ENCODE measurements at places on chromosomes 12 and 14.

- no peak for DNase-seq
Measured at GRCh38 chr12:19654650-19655376, 215.5 kb downstream of the AEBP2 start.

GRCh38 chr14:31716208-31716607 is 155.0 kb downstream of the NUBPL start:
- no peak for DNase-seq

DNA sequence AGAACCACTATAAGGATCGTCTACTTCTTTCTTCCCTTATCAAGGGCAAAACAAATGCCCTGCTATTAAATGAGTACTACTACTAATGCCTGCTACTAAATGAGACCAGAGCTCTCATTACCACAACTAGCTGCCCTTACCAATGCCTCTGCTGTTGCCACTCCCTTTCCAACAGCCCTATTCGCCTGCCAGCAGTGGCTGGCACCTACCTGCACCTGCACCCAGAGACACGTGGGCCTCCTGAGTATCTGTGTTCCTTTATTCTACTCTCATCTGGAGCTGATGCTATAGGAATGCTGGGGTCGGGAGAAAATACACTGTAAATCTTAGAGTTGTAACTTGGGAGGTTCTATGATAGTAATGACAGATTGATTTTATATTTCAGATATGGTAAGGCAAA is 174.7 kb downstream of the SLC2A13 start:
- no peak for DNase-seq

- DNase-seq = no peak
Measured at GRCh38 chr12:108840605-108841332, 16.6 kb downstream of the SSH1 start.

GRCh38 chr12:106267535-106267934 is 19.7 kb upstream of the CKAP4 start:
- DNase-seq = no peak

DNA sequence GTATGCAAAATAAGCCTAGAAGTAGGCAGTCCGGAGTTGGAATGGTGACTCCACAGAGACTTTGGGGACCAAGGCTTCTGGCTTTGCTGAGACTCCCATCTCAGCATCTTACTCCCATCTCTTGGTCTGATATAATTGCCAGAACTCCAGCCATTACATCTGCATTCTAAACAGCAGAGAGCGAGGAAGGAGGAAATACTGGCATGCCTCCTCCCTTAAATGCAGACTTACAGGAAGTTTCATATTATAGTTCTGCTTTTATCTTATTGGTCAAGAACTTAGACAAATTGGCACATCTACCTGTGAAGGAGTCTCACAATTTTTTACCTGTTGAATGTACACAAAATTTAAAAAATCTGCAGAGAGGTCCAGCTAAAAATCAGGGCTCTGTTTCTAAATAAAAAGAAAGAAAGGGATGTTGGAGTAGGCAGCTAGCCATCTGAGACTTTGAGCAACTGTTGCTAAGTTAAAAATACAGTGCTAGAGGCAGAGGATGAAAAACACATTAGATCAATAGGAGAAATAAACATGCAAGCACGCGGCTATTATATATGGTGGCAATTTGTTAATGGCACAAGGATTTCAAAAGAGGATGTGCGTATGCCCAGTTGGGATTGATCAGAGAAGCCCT is 209.9 kb upstream of the HMGA2 start:
- no peak for DNase-seq

GRCh38 chr14:94109915-94110250 is 653 bp upstream of the IFI27 start:
- DNase-seq = no peak

- no peak for DNase-seq
Measured at GRCh38 chr12:53094394-53094787, 3.1 kb upstream of the IGFBP6 start.

DNA sequence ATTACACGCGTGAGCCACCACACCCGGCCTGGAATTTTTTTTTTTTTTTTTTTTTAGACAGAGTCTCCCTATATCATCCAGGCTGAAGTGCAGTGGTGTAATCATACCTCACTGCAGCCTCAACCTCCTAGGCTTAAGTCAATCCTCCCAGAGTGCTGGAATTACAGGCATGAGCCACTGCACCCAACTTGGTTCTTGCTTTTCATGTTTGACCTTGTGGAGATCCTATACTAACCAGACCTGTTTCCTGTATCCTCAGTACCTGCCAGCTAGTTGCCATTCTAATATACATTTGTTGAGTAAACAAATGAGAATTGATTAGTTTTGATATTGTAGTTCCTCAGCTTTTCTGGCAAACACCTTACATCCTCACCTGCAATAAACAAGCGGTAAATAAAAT is 3.2 kb upstream of the VSIG10 start:
- DNase-seq = no peak

DNA sequence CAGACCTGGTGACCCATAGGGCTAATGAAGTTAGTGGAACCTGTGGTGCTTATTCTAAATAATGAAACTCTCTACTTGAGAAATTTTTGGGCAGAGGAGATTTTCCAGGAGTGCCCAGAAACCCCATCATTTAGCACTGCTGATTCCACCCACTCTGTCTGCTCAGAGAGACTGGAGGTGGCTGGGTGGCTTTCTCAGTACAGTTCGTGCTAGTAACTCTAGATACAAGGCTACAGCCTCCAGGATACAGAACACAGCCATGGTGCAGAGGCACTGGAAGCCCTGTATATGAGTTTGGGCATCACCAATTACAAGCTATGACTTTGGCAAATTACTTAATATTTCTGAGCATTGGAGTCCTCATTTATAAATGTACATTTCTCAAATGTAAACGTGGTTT is 32.4 kb downstream of the CCDC177 start:
- no peak for DNase-seq

- DNase-seq = no peak
Measured at GRCh38 chr14:33275879-33276278, 337.2 kb downstream of the NPAS3 start.

DNA sequence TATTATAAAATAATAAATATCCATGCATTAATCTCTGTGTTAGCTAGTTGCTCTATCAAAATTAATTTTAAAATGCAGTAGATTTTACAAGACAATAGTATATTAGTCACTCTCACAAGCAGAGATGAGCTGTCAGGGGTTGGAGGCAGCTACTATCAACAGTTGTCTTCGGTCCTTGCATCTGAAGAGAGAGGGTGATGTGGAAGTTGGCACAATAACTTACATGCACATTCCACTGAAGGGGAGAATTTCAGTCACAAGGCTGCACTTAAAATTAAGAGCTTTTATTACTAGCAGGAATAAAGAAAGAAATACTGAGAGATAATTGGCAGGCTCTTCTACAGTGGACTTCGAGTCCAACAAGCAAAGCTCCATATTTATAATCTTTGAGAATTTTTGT is 166.9 kb upstream of the DCN start:
- DNase-seq = no peak

DNA sequence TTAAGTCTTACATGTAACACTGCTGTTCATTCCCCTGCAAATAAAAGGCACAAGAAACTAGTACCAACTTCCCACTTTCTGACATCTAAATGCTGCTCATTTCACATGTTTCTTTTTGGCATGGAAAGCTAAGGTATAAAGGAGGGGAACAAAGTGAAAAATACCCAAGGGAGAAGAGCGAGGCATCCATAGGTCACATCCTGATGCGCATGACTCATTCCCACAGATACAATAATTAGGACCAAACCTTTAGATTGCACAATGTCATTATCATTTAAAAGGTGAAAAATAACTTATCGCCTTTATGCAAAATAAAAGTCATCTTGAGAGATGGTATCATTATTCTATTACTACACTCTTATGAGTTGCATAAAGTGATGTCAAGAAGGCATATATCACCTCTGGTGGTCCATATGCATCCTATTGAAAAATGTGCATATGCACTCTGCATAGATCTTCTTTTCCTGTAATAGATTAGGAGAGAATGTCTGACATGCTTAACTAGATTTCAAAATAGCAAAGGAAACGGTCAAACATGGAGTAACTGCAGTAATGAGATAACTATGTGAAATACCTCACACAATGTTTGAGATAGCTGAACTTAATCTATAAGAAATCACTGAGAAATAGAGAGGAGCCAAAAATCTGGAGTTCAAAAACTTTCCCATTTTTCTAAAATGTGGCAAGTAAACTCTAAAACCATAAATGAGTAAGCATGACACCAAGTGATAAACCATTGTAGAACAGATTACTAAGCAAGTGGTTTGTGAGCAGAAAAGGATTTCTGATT is 382.5 kb upstream of the TMTC1 start:
- DNase-seq = no peak

GRCh38 chr12:95191060-95191696 is 26.1 kb downstream of the FGD6 start:
- DNase-seq = no peak

DNA sequence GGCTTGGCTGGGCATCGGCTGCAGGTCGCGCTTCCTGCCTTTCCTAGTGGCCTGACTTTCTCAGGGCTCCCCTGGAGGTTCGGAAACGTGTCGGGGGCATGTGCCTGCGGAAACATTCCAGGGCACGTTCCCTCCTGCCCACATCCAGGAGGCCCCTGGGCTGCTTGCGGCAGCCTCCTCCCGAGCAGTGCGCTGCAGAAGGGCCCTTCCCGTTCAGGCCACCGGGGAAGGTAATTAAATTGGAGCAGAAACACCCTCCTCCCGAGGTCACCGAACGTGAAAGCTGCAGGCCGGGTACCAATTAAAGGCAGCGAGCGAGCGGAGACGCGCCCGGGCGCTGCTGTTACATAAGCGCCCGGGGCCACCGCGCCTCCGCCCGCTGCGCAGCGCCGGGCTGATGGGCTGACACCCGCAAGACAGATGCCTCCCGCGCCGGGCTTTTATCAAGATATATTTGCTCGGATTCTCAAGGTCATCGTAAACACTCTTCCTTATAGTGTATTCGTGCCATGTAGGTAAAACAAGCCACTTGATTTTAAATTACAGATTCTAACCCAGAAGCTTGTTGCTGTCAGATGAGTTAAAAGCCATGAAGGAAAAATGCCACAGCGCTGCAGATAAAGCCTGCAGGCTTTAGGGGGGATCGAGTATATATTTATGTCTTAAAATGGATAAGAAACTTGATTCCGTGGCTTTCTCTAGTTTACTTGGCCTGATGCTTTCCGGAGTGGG is 31.4 kb downstream of the SSPN start:
- DNase-seq = no peak

- no peak for DNase-seq
Measured at GRCh38 chr12:11540615-11541310, 108.7 kb upstream of the ETV6 start.

GRCh38 chr12:2692080-2692479 is 102.7 kb upstream of the FKBP4 start:
- DNase-seq = no peak

GRCh38 chr12:112964915-112965314 is 13.4 kb upstream of the OAS2 start:
- no peak for DNase-seq

Data from CD4-positive, alpha-beta T cell treated with Interferon gamma for 1 hour (primary cell).